ELR (cell line): ENCODE measurements at places on chromosomes 7 and 10.
A peak's percentile ranks its signal among the peaks of the same experiment; 100 is the strongest.

DNA sequence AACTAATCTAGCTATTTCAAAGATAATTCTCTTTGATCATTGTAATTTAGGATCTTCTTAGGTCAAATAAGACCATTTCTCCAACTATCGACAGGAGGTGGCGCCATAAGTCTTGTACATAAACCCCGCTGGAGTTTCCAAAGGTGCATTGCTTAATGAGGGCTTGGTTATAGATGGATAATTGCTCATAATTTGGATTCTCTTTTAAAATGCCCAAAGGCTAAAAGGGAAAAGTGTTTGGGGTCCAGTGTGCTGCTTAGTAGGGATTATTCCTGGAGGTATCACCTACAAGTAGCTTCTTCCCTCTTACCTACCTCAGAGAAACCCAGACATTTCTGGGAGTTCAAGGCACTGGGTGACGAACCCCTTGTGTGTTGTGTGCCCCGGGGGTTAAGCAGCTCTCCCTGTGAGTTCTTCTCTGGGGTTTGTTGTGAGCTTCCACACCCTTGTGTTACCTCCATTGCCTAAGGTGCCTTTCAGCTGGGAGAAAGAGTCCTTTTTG lies 75.2 kb downstream of the PAXIP1 start:
- DNase-seq = peak; percentile 88

- DNase-seq = no peak
Measured at GRCh38 chr7:149291781-149292461, 29.9 kb downstream of the ZNF783 start.

DNA sequence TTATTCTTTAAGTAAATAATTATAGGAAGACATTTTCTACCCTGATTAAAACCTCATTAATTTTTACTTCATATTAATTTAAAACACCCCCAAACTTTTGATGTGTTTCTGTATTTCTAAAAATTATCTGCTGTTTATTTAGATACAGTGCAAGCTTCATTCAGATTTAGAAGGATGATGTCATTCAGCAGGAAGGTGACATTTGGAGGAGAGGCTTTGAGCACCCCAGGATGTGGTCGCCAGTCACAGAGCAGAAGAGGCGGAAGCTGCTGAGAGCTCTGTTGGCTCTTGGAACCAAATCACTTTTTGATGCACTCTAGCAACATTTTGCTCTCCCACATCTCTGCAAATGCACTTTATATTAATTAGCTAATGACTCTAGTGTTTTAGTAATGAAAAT lies 233.9 kb upstream of the CACNA2D1 start:
- peak; percentile 42 for DNase-seq

GRCh38 chr10:128998101-128998805 lies 468.8 kb upstream of the MGMT start:
- DNase-seq = no peak

GRCh38 chr7:25186436-25186835 lies 41.9 kb downstream of the NPVF start:
- DNase-seq = no peak

- peak; percentile 88 for DNase-seq
Measured at GRCh38 chr7:27745064-27745583, 5.2 kb downstream of the TAX1BP1 start.

- peak; percentile 90 for DNase-seq
Measured at GRCh38 chr10:77641788-77642397, 4.3 kb upstream of the KCNMA1 start.

DNA sequence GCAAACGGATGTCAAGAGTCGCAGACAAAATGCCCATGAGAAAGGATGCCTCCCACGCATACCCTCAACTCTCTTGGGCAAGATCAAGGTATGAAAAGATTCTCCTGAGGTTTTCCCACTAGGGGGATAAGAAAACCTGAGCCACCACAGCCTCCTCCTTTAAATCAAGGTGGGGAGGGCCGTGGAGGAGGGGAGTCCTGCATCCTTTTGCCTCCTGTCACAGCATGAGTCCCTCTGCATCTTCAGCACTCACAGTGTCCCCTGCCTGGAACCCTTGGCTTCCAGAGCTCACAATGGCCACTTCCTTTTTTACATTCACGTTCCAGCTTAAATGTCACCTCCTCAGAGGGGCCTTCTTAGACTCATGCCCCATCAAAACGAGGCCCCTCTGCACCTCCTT lies 207.6 kb downstream of the GLI3 start:
- no peak for DNase-seq

- peak; percentile 58 for DNase-seq
Measured at GRCh38 chr7:76358011-76358480, 745 bp downstream of the YWHAG start.

DNA sequence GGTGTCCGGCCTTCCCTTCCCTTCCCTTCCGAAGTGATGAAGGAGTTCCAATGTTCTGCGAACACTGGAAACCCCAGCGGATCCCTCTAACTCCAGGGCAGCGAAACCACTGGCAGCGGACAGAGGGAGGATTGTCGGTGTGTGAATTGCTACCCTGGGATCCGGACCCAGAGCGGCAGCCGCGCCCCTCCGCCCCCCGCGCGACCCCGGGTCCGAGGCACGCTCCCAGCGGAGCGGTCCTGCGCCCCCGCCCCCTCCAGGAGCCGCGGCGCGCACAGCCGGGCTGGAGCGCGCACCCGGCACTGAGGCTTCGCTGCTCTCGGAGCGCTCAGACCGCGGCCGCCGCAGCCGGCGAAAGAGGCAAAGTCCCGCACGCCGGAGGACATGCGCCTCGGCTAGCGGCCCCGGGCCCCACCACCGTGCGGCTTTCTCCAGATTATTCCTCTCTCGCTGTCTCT lies at the start of gene PTPRZ1:
TSS of gene PTPRZ1 (plus strand) at position 331 of the 458 bp plus-strand sequence. CDS start 339 bp downstream, outside the sequence.
- peak; percentile 49 for DNase-seq

DNA sequence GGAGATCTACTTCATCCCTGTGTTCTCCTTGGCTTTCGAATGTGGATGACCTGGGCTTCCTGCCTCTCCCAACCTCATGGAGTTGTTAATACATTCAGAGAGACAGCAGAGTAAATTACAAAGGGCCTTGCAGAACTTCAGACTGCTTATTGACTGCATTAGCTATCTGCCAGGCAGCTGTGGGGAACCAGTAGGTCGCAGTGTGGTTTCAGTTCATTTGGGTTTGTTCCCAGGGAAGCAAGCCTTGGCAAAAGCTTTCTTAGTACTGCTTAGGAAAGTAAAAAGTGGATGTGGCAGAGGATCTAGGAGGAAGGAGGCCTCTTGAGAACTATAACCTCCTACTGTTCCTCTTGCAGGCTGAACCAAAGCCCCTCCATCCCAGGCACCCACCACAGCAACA lies 9.2 kb downstream of the NPFFR1 start:
- DNase-seq = no peak

DNA sequence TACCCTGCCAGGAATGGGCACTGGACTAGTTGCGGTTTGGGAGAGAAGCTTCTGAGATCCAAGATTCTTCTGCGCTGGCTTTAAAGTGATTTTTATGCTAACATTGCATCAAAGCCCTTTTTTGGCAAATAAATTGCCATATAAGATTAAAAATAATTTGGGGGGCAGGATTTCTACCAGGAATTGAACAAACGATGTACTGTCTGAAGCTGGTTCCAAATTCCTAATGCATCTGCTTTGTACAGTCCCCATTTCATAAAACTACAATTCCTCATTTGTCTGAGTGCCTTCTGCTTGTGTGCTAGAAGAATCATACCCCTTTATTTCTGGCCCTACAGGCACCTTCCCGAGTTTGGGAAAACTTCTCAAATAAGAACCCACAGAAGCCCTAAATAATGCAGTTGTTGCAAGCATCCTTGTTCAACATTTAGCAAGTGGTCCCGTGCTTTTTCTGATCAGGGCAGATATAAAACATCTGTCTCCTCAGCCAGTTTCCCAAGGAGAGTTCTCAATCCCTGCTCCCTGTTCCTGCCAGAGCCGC lies 349.7 kb downstream of the PTEN start:
- no peak for DNase-seq
